ENCODE measurements at places on chromosomes 12 and 14. TPM values are rescaled to one million over a fixed set of nuclear protein-coding genes. Genes with fewer than 3 reads are reported as not detected.

The FGF23 gene
- total RNA-seq = 0.86 TPM

DNA sequence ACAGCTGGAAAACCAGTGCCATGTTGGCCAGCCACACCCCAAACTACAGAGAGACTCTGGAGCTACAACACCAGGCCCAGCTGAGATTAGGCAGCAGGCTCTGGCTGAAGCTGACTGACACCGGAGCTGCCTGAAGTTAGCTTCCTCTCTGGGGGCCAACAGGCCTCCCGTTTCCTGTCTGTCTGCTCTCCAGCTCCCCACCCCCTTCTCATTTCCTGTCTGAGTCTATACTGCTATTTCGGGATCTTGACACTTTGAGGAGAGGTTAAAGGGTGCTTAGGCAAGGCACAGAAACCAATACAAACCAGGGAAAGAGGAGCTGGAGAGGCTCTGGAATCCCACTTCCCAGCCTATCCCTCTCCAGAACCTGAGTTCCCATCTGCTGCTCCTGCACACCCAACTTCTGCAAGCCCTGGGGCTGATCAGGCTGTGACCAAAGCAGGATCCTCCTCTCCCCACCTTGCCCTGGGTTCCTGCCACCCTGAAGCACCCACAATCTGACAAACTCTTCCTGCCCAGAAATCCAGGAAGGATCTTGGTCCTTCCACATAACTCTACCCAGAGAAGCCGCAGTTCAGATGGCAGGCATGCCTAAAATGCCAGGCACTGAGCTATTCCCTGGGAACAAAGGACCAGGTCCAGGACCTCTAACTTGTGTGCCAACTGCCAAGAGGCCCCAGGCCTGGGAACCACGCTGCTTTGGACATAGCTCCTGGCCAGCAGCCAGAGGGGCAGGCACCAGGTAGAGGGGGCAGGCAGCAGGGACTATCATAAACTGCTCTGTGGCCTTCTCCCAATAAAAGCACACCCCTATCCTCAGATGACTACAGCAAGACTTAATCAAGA lies 39.9 kb downstream of the PRPF40B start:
- peak; percentile 95 for DNase-seq

DNA sequence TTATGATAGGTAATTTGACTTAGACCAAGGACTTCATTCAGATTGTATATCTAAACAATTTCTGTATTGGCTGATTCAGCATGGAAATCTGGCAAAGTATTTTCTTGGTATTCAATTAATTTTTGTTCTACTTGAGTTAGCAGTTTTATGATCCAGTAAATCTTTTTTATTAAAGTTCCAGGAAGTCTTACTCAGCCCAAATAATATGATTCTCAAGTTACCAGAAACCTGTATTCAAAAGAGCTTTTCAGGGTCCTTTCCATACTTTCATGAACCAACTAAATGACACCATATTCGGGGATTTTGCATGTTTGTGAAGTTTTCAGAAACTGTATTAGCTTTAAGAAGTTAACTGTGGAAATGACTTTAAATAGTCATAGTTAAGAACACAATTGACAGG lies 662.6 kb downstream of the LRFN5 start:
- no peak for DNase-seq

DNA sequence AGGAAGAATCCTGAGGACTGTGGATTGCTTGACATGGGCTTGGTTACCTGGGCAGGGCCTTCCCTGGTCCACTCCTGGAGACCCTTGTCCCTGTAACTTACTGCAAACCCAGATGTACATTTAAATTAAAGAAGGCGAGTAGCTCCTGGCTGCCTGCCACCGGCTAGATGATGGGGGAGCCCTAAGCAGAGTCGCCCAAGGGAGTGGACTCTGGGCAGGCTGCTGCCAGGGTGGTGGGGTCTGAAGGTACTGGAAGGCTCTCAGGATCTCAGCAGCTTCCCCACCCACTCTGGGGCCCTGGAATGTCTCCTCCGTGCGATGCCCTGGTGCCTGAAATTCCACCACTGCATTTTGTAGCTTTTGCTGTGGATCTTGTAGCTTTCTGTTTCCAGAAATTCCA lies 74.7 kb downstream of the FBXL14 start:
- DNase-seq = no peak

DNA sequence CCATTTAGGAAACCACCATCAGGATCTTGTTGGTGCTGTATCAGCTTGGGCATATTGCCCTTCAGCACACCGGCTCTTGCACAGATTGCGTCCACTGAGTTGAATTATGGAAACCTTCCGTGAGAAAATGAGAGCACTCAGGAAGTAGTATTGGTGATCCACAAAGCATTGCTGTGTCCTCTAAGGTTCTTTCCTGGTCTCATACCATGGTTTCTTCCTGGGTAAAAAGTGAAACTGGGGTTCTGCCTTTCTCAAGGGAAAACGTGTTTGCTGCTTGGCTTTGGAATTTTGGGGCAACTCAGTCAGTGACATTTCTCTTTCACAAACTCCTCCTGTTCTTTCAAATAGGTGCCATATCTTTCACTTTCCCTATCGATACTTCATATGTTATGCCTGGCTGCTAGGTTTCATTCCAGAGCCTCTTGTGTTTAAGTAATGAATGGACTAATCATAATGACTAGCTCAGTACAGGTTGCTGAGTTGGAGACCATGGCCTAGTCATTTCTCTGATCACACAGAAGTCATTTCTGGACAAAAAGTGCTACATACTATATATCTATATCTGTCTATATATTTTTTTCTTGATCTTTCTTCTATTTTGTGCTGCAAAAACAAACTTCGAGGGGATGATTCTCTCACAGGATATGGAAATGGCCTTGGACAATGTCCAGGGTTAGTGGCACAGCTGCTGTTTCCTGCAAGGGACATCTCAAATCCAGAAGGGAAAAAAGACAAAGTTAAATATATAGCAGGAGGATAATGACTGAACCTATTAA lies 423.4 kb downstream of the ZFP36L1 start:
- no peak for DNase-seq

GRCh38 chr12:39389399-39390150 lies 53.3 kb downstream of the KIF21A start:
- no peak for DNase-seq

The PLEKHH1 gene
- total RNA-seq = 29.9 TPM

DNA sequence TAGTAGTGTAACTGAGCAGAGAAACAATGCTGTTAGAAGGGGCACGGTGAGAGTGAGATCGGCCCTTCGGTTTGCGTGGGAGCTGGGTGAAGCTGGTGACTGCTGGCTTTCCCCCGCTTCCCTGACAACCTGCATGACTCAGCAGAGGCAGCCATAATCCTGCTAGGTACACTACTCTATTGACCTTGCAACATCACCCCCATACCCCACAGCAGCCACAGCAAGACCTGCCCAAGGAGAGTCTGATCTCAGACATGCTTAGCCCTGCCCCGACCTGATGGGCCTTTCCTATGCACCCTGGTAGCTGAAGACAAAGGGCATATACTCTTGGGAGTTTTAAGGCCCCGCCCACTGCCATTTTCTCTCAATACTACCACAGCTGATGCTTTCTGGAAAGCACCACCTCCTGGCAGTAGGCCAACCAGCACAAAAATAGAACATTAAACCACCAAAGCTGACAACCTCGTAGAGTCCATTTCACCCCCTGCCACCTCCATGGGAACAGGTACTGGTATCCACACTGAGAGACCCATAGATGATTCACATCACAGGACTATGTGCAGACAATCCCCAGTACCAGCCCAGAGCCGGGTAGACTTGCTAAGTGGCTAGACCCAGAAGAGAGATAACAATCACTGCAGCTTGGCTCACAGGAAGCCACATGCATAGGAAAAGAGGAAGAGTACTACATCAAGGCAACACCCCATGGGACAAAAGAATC lies 75.9 kb upstream of the RGS6 start:
- DNase-seq = no peak

DNA sequence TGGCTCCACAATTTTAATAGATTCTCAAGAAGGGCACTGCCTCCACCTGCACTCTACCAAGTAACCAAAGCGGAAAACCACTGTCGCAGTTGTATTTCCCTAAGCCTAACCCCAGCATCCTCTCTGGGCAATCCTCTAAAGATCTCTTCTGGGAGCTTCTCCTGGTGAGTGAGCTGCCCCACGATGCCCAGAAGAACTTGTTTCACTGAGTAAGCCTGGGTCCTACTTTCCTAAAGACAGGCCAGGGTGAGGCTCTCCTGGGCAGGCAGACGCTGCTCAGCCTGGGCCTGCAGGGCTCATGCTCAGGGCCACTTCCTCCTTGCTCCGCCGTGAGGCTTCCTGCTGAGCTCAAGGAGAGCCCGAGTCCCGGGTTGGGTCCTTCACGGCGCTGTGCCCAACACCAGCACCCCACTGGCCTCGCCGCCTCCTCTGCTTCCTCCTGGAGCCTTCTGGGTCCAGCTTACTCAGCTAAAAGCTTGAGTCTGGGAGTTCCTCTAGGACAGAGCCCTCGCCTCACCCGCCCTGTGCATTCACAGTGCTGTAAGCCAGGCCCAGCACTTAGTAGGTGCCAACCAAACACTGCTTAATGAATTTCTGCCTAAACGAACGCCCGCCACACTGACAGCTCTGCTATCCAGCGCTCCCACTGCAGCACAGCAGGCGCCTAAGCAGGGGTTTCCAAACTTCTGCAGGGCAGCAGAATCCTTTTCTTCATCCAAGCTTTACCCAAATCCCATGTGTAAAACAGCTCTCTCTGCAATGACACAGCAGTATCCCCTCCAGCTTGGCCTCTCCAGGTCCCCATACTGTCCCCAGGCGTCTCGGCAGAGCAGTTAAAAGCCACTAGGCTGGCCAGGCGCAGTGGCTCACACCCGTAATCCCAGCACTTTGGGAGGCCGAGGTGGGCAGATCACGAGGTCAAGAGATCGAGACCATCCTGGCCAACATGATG lies 5.7 kb downstream of the RAB35 start:
- no peak for DNase-seq

DNA sequence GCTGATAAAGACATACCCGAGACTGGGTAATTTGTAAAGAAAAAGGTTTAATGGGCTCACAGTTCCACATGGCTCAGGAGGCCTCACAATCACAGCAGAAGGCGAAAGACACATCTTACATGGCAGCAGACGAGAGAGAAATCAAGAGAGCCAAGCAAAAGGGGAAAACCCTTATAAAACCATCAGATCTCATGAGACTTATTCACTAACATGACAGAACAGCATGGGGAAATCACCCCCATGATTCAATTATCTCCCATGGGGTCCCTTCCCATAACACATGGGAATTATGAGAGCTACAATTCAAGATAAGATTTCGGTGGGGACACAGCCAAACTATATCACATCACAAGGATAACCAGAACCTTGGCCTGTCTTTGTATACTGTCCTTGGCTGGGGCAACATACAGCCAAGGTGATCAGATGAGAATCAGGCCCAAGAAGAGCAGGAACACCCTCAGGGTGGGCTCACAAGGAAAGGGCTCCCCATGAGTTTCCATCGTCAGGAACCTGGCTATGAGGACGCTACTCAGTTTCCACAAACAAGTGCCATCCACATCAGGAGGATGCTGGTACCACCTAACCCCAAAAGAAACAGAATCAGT lies 152.7 kb downstream of the FOXN3 start:
- DNase-seq = no peak

GRCh38 chr12:58026897-58027891 lies 85.8 kb downstream of the ATP23 start:
- no peak for DNase-seq

The KCNH5 gene
- total RNA-seq = 0.06 TPM

DNA sequence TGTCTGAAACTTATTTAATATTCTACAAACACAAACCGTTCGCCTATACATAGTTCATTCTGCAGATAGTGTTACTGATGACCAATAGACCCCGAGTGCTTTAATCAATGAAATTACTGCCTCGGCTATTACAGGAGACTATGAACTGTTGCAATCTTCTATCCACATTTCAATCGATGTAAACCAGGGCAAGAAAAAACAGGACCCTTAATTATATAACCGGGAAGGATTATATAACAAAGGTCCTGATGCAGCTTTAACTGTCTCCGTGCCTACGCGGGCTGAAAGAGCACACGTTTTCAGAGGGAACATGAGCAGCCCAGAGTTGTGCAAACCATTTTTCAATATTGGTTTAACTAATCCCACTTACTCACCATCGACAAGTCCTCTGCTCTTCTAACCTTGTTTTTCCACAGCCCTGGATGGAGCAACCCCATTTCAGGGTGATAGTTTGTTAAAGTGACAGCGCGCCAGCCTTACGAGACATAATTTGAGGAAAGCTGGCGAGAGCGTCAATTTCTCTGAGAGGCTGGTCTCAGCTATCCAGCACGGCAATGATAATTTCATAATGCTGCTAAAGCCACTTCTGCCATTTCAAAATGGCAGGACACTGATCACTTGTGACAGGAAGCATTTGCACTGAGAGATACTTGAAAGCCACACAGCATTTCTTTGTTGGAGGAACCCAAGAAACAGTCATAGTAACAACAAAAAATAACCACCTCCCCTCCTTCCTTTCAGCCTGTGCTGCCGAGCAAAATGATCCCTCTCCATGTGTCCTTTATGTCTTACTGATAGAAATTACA lies 184.6 kb downstream of the FOXN3 start:
- no peak for DNase-seq

GRCh38 chr14:101808020-101808641 lies 46.6 kb downstream of the PPP2R5C start:
- peak; percentile 50 for DNase-seq

DNA sequence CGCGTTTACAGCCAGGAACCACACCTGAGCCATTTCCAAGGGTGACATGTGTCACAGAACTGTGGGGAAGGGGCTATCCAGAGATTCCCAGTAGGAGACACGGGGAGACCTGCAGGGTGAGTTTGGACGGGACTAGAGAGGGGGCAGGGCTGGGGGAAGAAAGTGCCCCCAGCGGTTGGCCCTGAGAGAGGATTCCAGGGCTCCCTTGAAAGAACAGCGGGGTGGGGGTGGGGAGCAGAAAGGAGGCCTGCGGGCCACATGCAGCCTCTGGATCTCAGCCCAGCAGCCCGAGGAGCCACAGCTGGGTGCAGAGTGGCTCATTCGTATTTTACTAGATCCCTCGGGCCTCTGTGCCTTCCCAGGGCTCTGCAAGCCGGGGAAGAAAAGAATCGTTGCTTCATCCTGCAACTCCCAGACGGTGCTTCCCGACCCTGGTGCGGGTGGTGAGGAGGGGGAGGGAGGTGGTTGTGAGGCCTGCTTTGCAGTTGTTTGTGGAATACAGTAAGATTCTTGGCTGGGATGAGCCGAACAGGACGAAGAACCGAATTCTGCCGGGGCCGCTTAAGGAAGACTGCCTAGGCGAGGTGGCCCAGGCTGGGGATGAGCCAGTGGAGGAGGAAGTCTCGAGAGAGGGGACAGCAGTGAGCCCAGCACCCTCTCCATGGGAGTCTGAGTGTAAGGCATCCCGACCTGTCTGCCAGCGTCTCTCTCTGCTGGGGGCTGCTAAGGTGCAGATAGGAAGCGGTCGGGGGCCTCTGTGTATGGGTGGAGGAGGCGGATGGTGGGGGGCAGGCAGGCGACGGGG lies 36.1 kb upstream of the ANKRD9 start:
- no peak for DNase-seq

The RASSF9 gene
- total RNA-seq = 0.54 TPM

- DNase-seq = no peak
Observed at GRCh38 chr12:18472806-18473205, 211.5 kb downstream of the PIK3C2G start.

GRCh38 chr14:30990770-30991169 lies 34.7 kb upstream of the AP4S1 start:
- DNase-seq = no peak

- no peak for DNase-seq
Observed at GRCh38 chr14:87994974-87995373, 2.0 kb upstream of the GALC start.

The TAS2R42 gene
- total RNA-seq = not detected
